K562 (cell line): ENCODE measurements at places on chromosomes 5 and 9. TPM values are rescaled to one million over a fixed set of nuclear protein-coding genes. Genes with fewer than 3 reads are reported as not detected.

DNA sequence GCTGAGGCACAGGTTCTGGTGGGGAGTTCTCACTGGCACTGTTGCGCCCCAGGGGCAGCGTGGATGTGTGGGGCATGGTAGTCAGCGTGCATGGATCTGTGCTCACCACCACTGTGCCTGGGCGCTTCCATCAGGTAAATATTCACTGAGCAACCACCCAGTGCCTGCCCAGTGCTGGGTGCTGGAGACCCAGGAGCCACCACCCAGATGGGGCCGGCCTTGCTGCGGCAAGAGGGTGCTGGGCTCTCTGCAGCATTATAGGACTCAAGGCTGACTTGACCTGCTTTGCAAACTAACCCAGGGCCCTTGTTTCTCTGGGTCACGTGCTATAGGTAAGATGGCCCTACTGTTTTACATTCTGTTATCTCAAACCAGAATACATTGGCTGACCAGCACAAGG, 60.5 kb downstream of the DAP start:
- DNase-seq: no peak
- H3K4me1 ChIP-seq: peaks cover 29% of the 10 kb centered on the region

SNAPC4 gene
- total RNA-seq: 17.1 and 18.7 TPM in 2 replicates

DNA sequence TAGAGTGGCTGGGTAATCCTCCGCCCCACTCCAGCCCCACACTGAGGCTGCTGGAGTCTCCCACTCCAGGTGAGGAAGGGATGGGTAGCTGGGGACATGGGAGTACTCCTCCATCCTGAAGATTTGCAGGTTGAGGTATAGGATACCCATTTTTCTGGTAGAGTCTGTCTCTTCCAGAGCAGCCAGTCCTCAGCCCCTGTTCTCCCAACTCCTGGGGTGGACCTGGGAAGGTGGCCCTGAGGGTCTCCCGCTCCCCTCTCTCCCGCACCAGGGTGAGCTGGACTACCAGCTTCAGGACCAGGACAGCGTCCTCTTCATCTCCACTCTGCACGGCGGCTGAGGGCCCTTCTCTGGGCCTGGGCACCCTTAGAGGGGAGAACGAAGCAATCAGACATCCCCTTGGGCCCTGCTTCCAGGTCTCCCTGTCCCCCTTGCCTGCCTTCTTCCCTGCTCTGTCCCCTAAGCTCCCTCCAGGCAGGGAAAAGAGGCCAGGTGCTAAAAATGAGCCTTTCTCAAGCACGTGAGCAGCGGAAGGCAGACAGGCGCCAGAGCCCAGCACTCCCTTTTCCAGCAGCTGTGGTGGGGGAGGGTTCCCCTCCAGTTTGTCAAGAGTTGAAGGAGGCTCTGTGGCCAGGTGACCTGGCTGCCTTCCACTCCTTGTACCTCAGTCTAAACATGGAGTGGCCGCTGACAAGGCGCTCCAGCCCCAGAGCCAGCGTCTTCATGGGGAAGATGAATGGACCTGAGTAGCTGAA, 18.4 kb downstream of the URM1 start:
- H3K27me3 ChIP-seq: no peaks in the 10 kb centered on the region
- H3K4me1 ChIP-seq: peaks cover 14% of the 10 kb centered on the region
- DNase-seq: no peak
- H3K27ac ChIP-seq: no peak overlapping the region
- no peak overlapping the region for H3K4me3 ChIP-seq

GRCh38 chr9:21210311-21210710, 3.4 kb upstream of the IFNA10 start:
- no peak overlapping the region for H3K27ac ChIP-seq
- H3K4me3 ChIP-seq: no peak overlapping the region
- H3K4me1 ChIP-seq: no peaks in the 10 kb centered on the region
- no peaks in the 10 kb centered on the region for H3K36me3 ChIP-seq

GABRA6 gene
- total RNA-seq: not detected in 2 replicates

DNA sequence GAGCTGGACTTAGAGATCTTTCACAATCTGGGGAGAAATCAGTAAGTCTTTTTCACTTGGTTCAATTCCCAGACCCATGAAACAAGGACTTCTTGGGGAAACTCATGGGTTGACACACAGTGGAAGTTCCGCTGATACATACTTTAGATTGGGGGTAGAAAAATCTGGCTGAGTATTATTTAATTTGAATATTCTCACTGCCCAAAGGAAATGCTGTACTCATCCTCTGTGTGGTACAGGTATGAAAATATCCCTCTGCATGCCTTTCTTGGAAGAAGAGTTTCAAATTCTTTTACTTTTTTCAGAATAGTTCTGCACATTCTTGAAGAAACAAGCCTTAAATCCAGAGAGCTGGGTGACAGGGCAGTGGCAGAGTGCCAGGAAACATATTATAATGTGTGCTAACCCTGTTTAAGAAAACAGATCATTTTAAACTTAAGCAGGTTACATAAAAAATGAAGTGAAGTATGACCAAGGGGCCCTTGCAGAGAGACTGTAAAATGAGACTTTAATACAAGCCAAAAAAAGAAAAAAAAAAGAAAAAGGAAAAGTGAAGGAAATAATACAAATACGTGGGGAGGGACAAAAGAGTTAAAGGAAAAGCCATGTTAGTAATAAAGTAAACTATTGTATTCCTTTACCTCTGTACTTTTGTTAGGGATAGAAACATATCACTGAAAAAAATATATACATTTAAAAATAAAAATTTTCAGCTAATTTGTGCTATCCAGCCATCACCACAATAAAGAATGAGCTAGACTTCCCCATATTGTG, 173.4 kb upstream of the NR3C1 start:
- H3K36me3 ChIP-seq: no peaks in the 10 kb centered on the region
- H3K27me3 ChIP-seq: 0 out of 3 replicates have a peak, but pooled peaks cover 2% of the 10 kb centered on the region
- no peak overlapping the region for H3K27ac ChIP-seq
- H3K4me3 ChIP-seq: no peak overlapping the region
- H3K4me1 ChIP-seq: peaks cover 2% of the 10 kb centered on the region; the same call in 2 of the 3 replicates

PCDHGA11 gene
- 0.04 TPM in 1 of 2 replicates, not detected in the other for total RNA-seq

DNA sequence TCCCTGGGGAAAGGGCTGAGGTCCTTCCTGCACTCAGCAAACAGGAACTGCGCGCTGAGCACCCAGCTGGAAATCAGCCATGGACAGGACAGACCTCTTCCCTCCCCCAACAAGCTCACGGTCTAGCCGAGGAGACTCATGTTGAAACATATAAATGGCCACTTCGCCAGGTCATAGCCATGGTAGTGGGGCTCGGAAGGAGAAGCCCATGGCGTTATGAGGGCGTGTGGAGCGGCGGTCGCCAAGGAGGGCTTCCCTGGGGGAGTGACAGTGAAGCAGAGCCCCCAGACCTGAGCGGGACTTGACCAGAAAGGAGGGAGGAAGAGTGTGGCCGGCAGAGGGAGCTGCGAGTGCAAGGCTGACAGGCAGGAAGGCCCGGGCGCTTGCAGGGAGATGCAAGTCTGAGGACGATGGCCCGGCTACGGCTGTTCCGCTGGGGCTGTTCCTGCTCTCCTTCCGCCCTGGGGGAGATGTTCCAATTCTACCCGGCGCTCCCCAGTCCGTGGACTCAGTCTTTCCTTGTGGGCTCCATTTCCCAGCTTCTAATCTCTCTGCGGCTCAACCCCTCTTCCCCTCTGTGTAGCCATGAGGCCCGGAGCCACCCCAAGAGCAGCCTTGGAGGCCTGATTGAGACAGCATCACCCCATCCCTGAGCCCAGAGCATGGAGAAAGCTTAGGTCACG, 43.9 kb upstream of the PRRC2B start:
- no peak overlapping the region; the same call in 2 of the 3 replicates for H3K27ac ChIP-seq
- peak; percentile 82 for DNase-seq
- no peaks in the 10 kb centered on the region for H3K27me3 ChIP-seq
- peaks cover 25% of the 10 kb centered on the region for H3K4me1 ChIP-seq
- H3K4me3 ChIP-seq: peak overlapping the region; percentile 29

PLPP7 gene
- 0.56 and 0.93 TPM in 2 replicates for total RNA-seq
